Esophagus squamous epithelium (tissue), 5 donors: ENCODE measurements at places on chromosomes 6 and 20.

DNA sequence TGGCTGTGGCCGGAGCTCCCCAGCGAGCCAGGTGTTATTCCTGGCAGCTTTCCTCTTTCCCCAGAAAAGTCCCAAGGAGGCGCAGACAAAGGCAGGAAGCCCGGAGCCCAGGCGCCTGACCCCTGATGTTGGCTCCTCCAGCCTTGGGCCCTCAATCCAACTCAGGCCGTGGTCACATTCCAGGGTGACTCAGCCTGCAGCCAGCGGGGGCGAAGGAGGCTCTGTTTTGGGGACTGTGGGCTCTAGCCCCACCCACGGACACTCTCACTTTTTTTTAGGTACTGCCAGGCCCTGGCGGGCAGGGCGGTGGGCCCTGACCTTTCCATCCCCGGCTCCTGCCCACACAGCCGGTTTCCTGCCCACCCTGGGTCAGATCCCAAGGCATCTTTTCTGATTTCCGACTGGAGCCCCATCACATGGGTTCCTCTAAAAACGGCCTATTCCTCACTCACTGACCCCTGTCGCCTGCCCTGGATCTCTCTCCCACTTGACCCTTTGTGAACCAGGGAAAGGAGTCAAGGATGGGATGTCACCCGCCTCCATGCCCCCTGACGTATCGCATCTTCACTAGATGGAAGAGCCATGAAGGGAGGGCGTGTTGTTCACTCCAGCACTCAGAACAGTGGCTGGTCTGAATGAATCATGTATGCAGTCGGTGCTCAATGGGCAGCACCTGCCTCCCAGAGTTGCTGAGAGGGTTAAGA is 5.5 kb downstream of the PTGIS start:
- DNase-seq = no peak

GRCh38 chr6:3683331-3683730 is 68.2 kb downstream of the PXDC1 start:
- no peak for DNase-seq

- DNase-seq = no peak
Measured at GRCh38 chr6:129612440-129612839, 97.5 kb downstream of the ARHGAP18 start.

GRCh38 chr20:58109918-58110635 is 118.4 kb downstream of the ANKRD60 start:
- no peak for DNase-seq

DNA sequence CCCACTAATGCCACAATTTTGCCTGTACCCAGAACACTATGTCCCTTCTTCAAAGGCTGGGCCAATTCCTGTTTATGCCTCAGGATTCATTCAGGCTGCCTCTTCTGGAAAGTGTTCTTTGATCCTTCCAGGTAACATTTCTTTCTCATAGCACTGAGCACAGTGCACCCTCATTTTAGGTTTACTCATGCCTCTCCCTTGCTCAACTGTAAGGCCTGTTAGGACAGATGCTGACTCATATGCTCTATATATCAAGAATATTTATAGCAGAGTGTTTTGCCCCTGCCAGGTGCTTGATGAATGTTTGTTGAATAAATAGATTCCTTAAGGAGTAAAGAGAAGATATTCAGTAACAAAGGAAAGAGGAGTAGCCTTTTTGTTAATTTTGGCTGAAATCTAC is 263.9 kb downstream of the PHF3 start:
- no peak for DNase-seq

GRCh38 chr6:44359973-44360372 is 17.5 kb downstream of the SPATS1 start:
- DNase-seq = no peak

- DNase-seq = no peak
Measured at GRCh38 chr6:32234934-32235333, 11.1 kb upstream of the NOTCH4 start.

DNA sequence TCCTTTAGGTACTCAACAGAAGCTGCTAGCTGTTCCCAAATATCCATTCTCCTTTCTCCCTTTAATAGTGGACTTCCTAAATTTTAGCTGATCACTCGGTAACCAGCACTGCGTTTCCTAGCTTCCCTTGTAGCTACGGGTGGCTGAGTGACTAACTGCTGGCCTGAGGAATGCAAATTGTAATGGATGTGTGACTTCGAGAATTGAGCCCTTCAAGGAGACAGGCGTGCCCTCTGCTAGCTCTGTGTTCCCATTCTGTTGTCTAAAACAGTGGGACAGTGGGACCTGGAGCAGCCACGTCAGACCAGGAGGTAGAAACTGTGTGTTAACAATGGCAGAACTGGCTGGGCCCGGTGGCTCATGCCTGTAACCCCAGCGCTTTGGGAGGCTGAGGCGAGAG is 56.5 kb downstream of the SCML4 start:
- no peak for DNase-seq

DNA sequence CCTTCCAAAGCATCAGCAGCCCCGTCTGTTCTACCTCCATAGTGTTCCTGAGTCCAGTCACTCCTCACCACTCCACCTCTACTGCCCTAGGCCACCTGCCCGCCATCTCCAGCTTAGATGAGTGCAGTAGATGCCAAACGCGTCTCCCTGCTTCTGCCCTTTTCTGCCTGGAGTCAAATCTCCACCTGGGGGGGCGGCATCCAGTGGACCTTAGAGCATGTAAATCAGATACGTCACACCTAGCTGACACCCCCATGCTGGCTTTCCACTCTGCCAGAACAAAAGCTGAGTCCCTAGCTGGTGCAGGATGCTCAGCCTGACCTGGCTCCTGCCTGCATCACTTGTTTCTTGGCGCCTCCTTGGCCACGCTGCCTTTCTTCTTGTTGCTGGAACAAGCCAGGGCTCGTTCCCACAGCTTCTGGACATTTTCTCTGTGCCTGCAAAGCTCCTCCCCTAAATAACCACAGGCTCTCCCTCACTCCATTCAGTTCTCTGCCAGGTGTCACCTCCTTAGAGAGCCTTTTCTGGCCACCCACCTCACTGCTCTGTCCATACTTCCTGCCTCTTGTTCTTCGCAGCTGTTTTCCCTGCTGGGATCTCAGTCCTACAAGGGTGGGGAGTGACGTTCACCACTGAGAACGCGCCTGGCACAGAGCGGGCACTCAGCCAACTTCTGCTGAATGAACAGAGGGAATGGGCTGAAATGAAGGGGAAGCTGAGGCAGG is 5.8 kb downstream of the DDR1 start:
- DNase-seq = no peak

DNA sequence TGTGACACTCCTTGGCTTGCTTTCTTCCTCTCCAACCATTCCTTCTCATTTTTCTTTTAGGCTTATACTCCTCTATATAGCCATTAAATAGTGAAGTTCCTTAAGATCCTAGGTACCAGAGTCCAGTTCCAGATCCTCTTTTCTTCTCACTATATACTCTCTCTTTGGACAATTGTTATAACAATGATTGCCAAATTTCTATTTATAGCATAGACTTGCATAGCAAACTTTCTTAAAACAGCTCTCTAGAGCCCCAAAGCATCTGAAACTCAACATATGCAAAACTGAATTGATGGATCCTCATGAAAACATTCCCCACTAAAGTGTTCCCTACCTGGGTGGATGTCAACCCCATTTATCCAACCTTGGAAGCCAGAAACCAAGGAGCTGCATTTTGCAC is 13.4 kb downstream of the PHIP start:
- DNase-seq = no peak

GRCh38 chr20:12957968-12958367 is 50.8 kb upstream of the SPTLC3 start:
- no peak for DNase-seq

- no peak for DNase-seq
Measured at GRCh38 chr6:28274888-28275287, 6.5 kb upstream of the PGBD1 start.

GRCh38 chr6:3625149-3625979 is 126.1 kb downstream of the PXDC1 start:
- no peak for DNase-seq

DNA sequence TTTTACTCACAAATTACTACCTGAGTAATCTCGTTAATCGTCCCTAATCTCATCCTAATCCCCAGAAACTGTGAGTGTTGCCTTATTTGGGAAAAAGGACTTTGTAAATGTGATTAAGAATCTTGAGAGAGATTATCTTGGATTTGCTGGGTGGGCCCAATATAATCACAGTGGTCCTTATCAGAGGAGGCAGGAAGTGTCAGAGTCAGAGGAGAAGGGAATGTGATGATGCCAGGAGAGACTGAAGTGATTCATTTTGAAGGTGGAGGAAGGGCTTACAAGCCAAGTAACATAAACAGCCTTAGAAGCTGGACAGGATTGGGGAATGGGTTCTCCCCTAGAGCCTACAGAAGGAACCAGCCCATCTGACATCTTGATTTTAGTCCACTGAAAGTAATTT is 16.7 kb downstream of the RPP21 start:
- no peak for DNase-seq

- DNase-seq = no peak
Measured at GRCh38 chr6:5214570-5215052, 46.1 kb downstream of the LYRM4 start.

GRCh38 chr20:16607364-16608276 is 34.4 kb upstream of the KIF16B start:
- no peak for DNase-seq

GRCh38 chr6:24431045-24431451 is 28.3 kb downstream of the MRS2 start:
- no peak for DNase-seq

DNA sequence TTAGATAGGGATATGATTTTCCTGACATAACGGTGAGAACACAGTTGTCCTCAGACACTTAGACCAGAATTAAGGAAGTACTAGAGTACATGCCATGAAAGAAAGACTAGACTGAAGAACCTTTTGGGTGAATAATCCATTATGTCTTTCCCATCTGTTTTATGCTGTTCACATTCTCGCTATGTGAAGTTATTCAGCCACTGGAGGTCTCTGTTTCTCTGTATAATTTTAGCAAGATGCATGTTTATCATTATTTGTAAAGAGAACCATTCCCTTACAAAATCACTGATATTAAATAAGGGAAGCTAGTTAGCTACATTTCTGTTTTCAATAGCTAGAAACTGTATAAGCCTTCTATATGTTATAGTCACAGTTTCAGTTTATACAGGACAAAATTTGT is 391.9 kb downstream of the CD109 start:
- no peak for DNase-seq

DNA sequence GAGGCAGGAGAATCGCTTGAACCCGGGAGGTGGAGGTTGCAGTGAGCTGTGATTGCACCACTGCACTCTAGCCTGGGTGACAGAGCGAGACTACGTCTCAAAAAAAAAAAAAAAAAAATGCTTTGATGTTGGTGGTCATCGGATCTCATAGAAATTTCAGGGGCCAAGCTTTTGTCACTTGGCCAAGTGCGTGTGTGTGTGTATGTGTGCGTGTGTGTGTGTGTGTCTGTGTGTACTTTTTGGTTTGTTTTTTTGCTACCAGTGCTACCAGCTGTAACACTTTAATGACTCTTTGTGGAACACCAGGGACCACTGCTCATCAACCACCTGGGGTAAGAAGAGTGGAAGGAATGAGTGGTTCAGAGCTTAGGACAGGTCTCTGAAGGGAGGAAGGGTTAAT is 49.7 kb downstream of the TRAF3IP2 start:
- DNase-seq = no peak

- DNase-seq = no peak
Measured at GRCh38 chr6:136553166-136553787, 3.1 kb upstream of the MAP7 start.

GRCh38 chr20:59300333-59301081 is at the start of gene EDN3:
EDN3 (plus strand) TSS chr20:59300611; CDS start chr20:59300813, 202 bp downstream.
- DNase-seq = no peak

DNA sequence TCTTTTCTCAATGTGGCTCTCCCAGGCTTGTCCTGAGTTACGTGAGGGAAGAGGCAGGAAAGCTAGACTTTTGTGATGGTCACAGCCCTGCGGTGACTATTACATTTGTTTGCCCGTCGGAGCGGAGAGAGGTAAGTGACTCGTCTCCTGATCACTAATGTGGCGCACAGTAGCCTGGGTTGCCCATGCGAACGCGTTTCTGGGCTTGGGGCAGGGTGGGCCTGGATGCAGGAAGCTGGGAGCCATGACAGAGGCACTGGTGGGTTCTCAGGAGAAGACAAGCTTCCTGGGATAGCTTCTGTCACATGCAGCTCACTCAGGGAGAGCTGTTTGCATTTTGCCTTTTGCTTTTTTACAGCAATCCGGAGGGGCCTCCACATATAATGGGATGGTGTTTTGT is 60.6 kb downstream of the IGF2R start:
- DNase-seq = no peak

DNA sequence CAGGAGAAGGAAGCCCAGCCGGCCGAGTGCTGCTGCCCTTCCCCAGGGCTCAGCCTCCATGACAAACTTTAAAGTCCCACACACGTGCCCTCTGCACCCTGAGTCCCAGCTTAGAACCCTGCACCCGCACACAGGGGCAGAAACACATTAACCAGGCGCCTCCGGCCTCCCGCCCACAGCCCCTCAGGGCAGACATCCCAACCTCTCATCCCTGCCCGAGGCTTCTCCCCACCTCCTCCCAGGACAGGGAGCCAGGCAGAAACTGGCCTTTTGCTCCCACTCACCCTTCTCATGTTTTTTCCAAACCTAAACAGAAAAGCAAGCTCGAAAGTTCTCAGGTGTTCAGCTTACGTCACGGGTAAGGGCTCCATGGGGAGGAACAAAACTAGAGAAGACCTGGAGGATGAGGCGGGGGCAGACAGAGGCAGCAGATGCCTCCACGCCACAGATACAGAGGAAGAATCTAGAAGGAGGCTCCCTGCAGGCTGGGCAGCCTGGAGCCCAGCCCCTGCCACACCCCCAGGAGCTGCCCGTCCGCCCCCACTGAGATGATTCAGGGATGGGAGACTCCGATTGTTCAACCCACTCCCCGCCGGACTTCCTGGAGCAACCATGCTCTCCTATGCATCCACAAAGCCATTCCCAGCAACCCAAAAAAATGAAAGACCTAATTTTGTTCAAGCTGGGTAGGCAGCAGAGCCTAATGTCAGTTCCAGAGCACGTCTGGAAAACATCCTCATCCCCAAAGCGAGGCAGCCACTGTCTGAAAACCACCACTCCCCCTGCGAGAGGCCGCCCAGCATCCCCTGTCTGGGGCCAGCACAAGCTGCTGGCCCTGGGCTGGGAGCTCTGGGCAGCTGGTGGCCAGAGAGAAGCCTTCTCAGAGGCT is 8.8 kb downstream of the KCNQ2 start:
- no peak for DNase-seq

DNA sequence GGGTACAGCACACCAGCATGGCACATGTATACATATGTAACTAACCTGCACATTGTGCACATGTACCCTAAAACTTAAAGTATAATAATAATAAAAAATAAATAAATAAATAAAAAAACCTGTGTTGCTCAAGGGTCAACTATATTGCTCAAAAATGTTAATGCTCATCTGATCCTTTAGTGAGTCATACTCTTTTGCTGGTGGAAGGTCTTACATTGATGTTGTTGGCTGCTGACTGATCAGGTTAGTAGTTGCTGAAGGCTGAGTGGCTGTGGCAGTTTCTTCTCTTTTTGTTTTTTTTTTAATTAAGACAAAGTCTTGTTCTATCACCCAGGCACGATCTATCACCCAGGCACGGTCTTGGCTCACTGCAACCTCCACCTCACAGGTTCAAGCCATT is 29.6 kb upstream of the SMIM26 start:
- no peak for DNase-seq
